ENCODE measurements at places on chromosomes 2 and 18. TPM values are rescaled to one million over a fixed set of nuclear protein-coding genes. Genes with fewer than 3 reads are reported as not detected.

Gene DPP4
- polyA plus RNA-seq = 22.3 TPM

GRCh38 chr2:196183172-196183473 lies 11.7 kb upstream of the STK17B start:
- DNase-seq = no peak

DNA sequence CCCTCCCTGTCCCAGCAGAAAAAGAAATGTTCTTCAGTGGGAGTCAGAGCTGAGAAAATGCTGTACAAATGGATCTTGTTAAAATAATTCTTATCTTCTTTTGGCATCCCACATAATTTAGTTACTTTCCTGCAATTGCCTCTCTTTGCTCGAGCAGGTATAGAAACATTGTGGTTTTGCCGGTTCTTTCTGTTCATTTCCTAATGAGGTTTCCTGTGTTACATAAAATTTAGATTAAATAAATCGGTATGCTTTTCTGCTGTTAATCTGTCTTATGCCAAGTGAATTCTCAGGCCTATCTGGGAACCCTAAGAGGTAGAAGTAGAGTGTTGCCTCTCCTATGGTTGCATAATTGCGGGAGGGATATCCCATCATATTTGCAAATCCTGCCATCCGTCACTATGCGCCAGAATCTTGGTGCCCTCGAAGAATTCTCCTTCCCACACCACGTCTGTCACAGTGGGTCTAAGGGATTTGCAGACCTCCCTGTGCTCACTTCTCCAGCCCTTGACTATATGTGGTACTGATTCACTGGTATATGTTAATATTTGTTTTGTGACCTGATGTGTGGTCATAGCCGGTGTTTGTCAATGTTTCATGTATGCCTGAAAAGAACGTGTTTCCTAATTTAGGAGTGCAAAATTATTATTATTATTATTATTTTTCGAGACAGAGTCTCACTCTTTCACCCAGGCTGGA lies 12.2 kb upstream of the HDAC4 start:
- DNase-seq = no peak

DNA sequence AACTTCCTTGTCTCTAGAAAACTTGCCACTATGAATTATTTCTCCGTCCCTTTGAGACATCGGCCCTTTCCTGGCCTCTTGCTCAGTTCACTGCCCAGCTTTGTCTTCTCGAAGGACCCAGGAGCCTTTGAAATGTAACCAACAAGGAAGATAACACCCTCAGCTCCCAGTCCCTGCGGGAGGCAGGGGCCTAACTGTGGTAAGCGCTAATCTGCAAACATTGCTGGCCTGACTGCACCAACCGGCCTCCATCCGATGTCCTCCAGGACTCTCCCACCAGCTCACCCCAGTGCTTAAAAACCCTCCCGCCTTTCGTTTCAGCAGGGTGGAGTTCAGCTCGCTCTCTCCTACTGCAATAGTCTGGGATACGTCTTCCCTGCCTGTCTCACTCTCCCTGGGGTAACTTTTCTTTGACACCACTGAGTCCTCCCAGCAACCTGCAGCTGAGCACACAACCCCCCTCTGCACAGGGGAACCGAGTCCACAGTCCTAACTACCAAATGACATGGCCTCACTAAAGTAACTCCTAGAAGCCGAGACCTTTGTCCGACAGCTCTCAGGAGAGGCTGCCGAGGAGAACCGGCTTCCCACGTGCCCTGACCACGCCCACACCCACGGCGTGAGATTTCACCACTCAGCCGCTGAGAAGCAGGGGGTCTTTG lies 76.1 kb downstream of the MBP start:
- no peak for DNase-seq

- DNase-seq = no peak
Measured at GRCh38 chr2:16151651-16152050, 211.3 kb downstream of the MYCN start.
